GM10248 (cell line): ENCODE measurements at places on chromosomes 6 and 20.

DNA sequence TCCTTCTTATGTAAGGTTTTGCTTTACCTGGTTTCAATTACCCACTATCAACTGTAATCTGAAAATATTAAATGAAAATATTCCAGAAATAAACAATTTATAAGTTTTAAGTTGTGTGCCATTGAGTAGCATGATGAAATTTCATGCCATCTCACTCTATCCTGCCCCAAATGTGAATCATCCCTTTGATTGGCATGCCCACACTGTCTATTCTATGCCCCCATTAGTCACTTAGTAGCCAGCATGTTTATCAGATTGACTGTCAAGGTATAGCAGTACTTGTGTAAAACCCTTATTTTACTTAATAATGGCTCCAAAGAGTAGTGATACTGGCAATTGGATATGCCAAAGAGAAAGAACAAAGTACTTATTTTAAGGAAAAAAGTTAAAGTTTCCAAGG lies 403.8 kb downstream of the ADGRB3 start:
- DNase-seq: no peak

GRCh38 chr20:37417617-37418467 lies 71.9 kb downstream of the SRC start:
- DNase-seq: no peak

DNA sequence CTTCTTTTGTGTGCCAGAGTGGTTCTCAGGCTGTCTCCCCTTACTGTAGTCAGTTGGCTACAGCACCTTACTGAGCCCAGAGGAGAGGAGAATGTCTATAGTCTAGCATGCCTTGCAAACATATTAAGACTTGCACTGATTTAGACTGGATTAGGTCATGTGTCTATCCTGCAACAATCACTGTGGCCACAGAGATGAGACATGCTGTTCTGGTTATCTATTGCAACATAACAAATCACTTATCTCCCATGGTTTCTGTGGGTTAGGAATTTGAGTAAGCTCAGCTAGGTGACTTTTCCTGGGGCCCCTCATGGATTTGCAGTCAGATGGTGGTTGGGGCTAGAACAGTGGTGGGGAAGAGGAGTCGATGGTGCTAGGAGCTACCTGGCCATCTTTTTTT lies 261.3 kb downstream of the SOD2 start:
- no peak for DNase-seq

DNA sequence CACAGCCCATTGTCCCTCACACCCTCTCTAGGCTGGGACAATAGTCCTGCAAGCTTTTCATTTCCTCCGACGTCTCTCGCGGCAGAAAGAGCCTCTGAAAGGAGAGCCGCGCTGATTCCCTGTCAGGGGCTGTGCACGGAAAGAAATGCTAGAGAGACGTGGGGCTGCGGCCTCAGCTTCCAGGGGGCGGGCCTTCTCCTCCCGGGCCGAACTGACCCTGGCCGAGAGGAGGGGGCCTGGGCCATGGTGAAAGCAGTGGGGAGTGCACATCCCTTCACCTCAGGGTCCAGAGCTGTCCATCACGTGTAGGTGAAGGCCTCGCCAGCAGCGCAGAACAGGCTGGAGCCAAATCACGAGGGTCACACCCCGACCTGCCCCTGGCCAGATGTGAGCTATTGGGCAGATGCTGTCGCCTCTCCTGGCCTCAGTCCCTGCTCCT lies 220.4 kb downstream of the TAF4 start:
- DNase-seq: no peak

DNA sequence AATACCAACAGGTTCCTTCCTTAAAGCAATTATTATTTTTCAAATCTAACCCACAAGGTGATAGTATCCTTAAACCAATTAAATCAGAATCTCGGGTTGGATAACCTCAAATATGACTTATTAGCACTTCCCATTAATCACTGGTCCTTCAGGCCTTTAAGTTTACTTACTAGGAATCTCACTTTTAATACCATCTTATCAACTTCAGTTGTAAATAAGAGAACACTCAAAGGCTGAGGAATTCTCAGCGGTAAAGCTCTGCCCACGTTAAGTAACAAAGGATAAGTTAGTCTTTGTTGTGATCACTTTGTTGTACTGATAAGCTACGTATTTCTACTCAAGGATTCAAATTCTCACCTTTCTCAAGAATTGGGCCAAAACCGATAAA lies 82.0 kb downstream of the OR2B2 start:
- no peak for DNase-seq

GRCh38 chr6:99591673-99592364 lies 14.8 kb upstream of the PRDM13 start:
- DNase-seq: no peak

GRCh38 chr20:60116128-60116909 lies 158.1 kb downstream of the CDH26 start:
- DNase-seq: no peak

- DNase-seq: no peak
Observed at GRCh38 chr20:20259533-20259932, 108.4 kb upstream of the INSM1 start.

- DNase-seq: peak; percentile 67
Observed at GRCh38 chr20:38725931-38726803, 1.9 kb downstream of the SLC32A1 start.

- no peak for DNase-seq
Observed at GRCh38 chr20:2814587-2815051, at the start of gene C20orf141. Gene C20orf141 (plus strand): TSS chr20:2814987. CDS start chr20:2815185, 198 bp downstream.

- no peak for DNase-seq
Observed at GRCh38 chr20:13455713-13456112, 183.0 kb downstream of the TASP1 start.

DNA sequence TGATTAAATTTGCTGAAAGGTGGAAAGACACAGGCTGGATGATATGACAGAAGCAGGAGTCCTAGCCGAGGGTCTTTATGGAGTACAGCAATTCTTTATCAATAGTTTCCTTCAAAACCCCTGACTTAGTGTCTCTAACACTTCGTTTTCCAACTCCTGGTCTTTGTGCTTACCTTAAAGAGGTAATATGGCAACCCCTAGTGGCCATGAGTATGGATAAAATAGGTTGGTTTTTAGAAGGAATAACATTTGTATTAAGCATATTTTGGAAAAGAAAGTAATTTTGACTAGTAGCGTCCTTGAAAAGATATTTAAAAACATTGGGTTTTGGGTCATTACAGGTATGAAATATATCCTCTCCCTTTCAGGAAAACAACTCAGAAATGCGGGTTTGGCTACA lies 51.9 kb downstream of the VGLL2 start:
- no peak for DNase-seq

DNA sequence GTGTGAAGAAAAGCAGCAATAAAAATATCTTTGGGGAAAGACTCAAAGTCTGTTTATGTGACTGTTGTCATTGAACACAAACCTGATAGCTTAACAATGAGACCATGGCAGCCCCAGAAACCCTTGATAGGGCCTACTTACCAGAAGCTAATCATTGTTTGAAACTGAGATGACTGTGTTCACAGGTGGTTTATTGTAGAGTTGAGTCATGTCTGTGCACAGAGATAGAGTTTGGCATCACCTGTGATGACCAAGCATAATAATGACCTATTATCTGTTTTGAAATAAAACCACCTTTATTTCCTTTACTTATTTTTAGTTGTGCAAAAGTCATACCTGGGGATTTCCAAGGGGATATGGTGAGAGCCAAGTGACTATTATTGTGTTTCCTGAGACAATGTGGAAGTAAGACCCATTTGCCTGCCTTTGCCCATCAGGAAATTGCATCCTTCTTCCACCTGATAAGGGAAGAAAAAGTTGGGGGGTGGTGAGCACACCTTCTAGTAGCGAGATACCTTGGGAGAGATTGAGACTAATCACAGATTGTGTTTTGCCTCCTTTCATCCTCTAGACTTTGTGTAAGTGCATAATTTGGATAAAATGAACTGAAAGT lies 456.9 kb upstream of the JAG1 start:
- DNase-seq: peak; percentile 13

- DNase-seq: no peak
Observed at GRCh38 chr6:101747716-101748115, 354.2 kb downstream of the GRIK2 start.

- DNase-seq: no peak
Observed at GRCh38 chr6:158170656-158171081, 2.5 kb downstream of the GTF2H5 start.

- DNase-seq: no peak
Observed at GRCh38 chr6:72639920-72640614, 18.2 kb downstream of the KCNQ5 start.

DNA sequence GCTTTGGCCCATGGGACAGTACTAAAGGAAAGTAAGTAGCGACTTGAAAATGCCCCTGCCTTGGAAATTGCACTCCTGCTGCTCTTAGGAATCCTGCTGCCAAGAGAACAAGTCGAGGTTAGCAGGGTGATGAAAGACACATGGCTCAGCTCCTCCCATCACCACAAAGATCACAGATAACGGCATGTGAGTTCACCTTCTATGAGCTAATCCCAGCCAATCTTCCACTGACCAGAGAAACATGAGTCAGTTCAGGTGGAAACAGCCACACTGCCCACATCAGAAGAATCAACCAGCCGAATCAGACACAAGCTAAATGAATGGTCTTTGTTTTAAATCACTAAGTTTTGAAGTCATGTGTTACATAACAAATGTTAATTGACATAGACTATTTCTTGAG lies 106.3 kb downstream of the PRKN start:
- DNase-seq: no peak

- DNase-seq: no peak
Observed at GRCh38 chr6:162615016-162615705, 112.4 kb downstream of the PRKN start.

DNA sequence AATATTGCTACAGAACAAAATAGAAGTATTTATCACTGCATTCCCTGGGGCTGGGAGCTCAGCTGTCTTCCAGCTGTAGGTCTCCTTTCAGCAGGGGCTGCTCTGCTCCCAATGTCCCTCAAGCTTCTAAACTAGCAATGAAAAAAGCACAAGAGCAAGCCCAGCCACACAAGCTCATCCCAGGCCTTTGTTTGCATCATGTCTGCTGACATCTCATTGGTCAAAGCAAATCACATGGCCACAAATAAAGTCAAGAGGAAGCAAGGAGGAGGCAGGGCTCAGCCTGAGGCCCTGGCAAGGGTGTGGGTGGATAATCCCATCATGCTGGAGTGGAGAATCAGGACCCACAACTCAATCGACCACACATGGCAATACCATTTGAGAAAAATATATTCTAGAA lies 2.2 kb upstream of the BFSP1 start:
- no peak for DNase-seq

GRCh38 chr6:18276610-18277236 lies 12.4 kb upstream of the DEK start:
- no peak for DNase-seq

- no peak for DNase-seq
Observed at GRCh38 chr6:81242624-81243023, 509.9 kb downstream of the TENT5A start.

DNA sequence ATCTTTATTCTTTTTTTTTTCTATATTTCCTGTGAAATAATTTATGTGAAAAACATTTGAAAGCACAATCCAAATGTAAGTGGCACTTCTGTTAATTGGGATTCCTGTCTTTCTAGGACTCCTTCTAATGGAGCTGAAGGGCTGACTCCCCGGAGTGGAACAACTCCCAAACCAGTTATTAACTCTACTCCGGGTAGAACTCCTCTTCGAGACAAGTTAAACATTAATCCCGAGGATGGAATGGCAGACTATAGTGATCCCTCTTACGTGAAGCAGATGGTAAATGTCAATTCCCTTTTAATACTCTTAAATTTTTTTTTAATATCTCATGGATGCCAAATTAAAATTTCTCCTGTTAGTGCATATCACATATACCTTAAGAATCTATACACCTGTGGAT lies 35.0 kb downstream of the CDC5L start:
- DNase-seq: no peak

DNA sequence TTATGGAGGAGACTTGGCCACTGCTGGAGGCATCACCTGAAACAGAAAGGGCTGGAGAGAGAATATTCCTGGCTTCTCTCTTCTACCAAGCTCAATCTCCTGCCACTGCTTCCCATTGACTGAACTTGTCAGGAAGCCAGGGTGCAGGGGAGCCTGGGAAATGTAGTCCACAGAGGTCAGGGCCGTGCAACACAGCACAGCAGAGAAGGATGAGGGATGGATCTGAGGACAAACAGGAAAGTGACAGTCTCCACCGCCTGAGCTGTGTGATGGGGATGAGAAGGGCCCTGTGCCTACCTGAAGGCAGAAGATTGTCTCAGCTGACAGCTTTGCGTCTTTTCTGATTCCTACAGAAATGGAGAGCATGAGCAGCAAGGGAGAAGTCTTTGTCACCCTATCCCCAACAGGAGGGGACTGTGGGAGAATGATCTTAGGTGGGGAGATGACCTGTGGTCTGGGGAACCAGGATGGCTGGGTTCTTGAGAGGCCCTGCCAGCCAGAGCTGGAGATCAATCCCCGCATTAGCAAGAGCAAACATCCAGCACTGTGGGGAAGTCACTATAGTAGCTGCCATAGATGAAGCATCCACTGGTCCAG lies 114.2 kb downstream of the SNX5 start:
- DNase-seq: no peak

GRCh38 chr6:116444092-116444491 lies 17.1 kb upstream of the CALHM6 start:
- peak; percentile 32 for DNase-seq

DNA sequence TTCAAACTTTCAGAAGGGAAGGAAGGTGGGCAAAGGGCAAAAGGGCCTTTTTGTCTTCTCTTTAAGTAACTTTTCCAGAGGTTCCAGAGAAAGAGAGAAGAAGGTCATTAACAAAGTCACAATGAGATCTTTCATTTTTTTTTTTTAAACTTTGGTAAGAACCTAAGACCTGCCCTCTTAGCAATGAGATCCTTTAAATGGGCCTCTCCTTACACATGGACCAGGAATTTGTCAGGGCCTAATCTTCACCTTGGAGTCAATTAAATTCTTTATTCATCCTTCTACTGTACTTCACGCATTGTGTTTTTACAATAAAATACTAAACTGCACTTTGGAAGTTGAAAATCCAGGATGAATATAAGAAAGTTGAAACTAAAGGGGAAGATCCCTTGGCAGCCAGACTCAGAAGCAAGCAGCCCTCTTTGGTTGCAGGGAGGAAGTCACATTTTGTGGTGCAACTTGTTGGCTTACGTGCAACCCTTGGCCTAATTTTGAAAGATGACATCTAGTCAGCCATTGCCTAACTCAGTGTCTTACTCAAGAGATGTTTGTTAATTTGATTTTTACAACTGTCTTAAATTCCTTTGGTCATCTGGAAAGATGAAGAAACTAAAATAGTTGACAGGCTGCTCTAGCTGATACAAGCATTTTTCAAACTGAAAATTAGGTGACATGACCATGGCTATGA lies 11.9 kb upstream of the TMEM170B start:
- no peak for DNase-seq

DNA sequence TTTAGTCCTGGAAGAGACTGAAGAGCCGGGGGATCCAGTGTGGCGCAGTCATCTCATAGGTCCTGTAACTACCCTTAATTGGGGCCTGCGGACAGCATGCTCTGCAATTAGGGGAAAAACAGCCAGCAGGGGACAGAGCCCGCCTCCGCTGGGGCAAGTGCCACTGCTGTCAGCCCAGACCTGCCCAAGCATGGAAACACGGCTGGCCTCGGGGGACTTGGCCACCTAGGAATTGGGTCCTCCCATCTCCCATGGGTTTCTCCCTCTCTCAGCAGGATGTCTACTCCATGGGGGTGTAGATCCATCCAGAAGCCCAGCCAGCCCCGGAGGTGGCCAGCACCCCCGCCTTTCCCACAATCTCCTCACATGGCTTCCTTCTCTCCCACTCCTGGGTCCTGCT lies 3.6 kb downstream of the GHRH start:
- DNase-seq: no peak

GRCh38 chr20:6026051-6026450 lies 27.8 kb downstream of the LRRN4 start:
- DNase-seq: no peak

GRCh38 chr6:106216527-106216926 lies 109.0 kb downstream of the ATG5 start:
- no peak for DNase-seq
